ENCODE measurements at places on chromosomes 11 and 22.

DNA sequence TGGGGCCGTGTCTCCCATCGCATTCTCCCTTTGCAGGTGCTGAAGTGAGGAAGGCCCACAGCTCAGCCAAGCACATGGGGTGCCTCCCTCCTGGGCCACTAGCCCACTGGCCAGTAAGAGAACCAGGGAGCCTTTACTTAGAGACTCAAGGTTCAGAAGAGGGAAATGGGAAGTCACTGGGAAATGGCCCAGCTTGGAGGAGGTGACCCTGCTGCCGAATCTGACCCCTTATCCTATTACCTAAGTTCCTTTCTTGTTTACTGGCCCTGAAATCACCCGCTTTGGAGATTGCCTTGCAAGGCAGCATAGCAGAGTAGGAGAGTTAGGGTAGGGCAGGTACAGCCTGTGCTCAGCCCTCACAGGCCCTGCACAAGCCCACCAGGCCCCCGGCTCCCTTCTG is 24.4 kb downstream of the UPB1 start:
- no peak for DNase-seq

DNA sequence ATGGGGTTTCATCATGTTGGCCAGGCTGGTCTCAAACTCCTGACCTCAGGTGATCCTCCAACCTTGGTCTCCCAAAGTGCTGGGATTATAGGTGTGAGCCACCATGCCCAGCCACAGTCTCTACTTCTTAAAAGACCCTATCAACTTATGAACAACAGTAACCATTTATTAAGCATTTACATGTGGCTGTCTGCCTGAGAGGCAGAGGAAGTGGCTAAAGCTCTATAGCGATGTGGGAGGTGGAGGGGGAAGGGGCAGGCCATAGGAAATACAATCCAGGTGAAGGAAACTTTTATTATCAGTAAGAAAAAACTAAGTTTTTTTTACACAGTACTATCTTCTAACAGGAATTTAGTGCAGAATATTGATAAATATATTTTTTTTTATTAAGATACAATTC is 87.8 kb upstream of the PHOX2A start:
- DNase-seq = no peak

DNA sequence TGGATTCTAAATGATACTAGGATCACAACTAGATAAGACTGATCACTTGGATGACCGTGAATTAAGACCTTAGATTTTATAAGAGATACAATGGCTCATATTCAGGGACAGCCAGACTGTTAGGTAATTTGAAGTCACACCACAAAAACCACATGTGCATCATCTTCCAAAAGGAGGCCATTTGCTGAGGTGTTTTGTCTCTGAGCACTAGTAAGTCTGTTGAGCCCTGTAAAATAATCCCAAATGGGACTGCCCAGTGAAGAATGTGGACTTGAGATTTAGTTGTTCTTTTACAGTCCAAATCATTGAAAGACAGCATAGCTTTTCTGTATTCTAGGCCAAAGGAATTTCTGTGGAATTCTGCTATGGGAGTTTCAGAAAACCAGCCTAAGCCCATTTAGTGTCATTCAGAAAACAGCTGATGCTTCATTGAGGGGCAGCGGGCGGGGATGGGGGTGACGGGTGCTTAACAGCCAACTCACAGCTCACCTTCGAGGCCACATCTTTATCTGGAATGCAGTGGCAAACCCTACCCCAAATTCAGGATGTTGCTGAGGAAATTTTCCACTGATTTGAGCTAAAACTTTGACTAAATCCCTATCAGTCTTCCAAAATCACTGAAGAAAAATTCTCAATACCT is 80.1 kb upstream of the BIRC3 start:
- no peak for DNase-seq

DNA sequence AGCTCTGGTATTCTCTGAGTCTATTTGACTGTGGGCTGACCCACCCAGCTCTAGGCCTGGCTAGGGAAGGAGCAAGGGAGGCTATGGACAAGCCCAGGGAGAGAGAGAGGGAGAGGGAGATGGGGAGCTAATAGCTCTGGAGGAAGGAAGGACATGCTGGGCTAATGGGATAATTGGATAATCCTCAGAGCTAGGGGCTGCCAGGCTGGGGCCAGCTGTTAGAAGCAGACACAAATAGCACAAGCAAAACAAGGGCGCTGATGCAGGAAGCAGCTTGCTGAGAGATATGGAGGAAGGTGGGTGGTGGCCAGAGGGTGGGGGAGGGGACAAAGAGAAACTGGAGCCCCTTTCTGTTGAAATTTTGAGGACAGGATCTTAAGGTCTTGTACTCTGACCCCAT is 23.2 kb downstream of the ADORA2A start:
- DNase-seq = no peak

GRCh38 chr22:41968601-41969000 is 642 bp upstream of the SEPTIN3 start:
- no peak for DNase-seq

All from stimulated activated CD4-positive, alpha-beta T cell treated with anti-CD3 and anti-CD28 coated beads, TNF-alpha, amount 100 ng/mL, for 24 hours (primary cell).